IPS-NIHi11 (cell line): ENCODE measurements at places on chromosomes 11 and 22.
A peak's percentile ranks its signal among the peaks of the same experiment; 100 is the strongest.

DNA sequence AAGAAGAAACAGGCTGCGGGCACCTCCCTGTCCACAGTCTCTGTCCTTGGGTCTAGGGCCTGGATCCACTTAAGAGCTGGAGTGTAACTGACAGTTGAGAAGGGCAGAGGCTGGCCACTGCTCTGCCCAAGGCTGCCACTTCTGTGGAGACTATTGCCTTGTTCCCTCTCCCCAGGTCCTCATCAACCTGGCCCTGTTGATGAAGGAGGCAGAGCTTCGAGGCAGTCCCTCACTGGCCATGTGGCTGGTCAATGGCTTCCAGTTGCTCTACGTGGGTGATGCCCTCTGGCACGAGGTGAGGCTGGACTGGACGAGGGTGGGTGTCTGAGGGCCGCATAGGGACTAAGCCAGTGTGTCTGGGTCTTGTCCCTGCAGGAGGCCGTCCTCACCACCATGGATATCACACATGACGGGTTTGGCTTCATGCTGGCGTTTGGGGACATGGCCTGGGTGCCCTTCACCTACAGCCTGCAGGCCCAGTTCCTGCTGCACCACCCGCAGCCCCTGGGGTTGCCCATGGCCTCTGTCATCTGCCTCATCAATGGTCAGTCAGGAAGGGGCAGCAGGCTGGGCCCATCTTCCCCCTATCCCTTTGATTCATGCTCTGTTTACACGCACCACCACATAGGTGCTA is 2.8 kb downstream of the ZNHIT2 start:
- no peak for DNase-seq

DNA sequence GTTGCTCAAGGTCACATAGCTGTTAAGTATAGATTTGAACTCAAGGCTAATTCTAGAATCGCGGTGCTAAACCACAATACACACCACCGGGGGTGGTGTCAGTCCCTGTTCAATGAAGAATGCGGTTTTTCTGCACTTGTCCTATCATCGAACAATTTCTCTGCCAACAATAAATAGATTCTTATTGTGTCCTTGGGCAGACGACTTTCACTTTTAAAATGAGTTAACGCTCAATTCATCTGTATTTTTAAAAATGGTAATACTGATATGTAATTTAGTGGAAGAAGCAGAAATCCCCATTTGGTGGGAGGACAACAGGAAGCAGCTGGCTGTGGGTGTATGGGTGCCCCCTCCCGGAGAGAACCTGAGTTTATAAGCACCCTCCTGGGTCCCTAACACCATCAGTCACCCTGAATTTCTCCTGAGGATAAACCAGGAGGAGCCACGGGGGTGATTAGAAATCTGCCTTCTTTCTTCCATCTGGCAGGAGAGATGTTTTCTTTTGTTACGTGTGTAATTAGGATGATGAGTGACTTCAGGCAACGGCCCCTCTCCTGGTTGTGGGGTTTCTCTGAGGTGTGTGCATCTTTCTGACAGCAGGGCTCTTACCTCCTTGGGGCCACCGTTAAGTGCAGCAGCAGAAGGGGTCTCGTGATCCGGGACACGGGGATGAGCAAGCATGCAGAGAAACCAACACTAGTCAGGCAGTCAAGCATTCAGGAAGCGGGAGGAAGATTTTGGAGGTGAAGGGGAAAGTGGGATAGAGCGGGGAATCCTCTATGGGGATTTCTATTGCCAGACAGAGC is 87.7 kb downstream of the GRAMD1B start:
- DNase-seq: no peak

DNA sequence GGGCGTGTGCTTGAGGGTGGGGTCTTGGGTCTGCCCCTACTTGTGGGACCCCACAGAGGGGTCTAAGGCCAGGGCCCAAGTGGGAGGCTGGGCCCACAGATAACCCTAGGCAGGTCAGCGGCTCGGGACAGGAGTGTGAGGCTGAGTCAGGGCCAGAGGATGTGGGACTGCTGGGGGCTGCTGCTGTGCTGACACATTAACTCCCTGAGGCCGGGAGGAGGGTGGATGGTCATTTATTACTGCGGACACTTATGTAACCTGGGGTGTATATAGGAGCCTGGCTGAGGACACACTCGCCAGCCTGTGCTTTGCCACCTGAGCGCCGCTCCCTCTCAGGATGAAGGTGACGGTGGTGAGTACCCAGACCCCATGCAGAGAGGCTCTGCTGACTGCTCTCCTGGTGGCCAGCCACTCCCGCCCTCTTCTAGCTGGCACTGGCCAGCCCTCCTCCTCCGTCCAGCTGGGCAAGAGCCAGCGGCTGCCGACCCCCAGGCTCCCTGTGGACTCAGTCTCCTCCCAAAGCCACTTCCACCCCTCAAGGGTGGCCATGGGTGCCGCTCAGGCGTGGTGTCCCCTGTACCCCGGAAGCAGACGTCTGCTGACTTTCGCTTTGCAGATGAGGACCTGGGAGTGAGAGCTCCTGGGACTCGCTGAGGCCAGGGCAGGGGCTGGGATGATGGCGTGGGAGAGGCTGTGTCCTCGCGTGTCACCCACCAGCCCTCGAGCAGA is at the start of gene MIOX:
Gene MIOX, plus strand, starts transcription at position 299 of the 729 bp plus-strand sequence. Its CDS starts 39 bp downstream, at position 338.
- no peak for DNase-seq

DNA sequence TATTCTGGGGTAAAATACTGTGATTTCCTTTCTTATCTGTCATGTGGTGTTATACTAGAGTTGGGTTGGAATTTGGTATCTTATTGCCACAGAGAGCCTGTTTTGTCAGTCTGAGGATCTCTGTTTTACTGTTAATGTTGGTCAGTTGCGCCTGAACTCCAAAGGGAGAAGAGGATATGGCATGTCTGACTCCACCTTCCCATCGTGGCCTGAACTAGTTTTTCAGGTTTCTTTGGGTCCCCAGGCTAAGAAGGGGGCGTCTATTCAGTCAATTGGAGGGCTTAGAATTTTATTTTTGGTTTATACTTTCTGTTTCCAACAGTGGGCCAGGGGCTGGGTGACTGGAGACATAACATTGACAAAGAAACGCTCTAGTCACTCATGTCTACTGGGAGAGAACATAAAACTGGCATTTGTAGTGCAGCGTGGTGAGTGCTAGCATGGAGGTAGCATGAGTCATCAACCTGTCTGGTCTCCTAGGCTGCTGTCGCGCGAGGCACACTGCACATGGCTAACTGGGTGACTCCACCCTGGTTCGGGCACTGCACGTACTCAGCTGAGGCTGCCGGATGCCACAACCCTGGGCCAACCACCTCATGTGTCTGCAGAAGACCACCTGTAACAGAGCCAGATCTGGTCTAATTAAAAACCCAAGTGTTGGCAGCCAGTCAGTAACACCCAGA is 120.1 kb upstream of the OR9Q1 start:
- DNase-seq: peak; percentile 30

- DNase-seq: no peak
Observed at GRCh38 chr22:25602916-25603315, 38.4 kb downstream of the GRK3 start.

DNA sequence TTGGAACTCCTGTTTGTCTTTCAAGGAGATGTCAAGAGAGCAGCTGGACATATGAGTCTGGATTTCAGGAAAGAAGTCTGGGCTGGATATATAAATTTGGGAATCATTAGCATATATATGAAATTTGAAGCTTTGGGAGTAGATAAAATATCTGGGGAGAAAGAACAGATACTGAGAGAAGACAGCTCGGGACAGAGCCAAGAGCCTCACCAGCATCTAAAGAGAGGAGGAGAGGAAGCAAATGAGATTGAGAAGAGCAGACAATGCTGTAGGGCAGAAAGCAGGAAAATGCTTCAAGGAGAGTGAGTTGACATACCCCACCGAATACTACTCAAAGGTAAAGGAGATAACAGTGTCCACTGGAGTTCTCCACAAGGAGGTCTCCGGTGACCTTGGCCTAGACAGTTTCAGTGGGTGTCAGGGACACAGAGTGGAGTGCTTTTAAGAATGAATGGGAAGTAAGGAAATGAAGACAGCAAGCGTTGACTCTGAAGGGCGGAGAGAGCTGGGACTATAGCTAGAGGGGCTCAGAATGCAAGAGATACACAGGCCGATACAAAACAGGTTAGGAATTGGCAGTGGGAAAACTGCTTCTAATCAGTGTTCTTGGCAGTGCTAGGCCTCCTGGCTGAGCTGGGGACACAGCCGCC is 862 bp downstream of the APBB1 start:
- DNase-seq: no peak

DNA sequence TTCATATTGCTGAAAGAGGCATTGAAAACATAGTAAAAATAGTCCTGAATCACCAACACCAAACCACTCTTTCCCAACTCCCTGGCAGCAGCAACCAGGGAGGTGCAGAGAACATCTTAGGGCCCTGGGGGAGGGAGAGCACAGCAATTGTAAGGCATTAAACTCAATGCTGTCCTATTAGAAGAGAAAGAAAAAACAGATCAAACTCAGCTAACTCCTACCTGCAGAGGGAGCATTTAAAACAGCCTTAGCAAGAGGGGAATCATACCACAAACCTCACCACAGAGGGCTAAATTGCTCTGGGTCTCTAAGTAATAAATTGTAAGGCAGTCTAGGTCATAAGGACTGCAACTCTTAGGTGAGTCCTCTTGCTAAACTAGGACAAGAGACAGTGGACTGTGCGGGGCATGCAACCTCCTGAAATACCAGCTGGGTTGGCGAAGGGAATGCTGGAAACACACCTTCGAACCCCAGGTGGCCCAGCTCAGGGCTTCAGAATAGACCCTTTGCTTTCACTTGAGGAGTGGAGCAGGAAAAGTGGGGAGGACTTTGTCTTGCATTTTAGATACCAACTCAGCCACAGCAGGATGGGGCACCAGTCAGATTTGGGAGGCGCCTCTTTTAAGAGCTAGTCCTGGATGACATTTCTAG is 697.1 kb upstream of the FAT3 start:
- DNase-seq: no peak

GRCh38 chr11:34348919-34349318 is 8.9 kb downstream of the ABTB2 start:
- no peak for DNase-seq

DNA sequence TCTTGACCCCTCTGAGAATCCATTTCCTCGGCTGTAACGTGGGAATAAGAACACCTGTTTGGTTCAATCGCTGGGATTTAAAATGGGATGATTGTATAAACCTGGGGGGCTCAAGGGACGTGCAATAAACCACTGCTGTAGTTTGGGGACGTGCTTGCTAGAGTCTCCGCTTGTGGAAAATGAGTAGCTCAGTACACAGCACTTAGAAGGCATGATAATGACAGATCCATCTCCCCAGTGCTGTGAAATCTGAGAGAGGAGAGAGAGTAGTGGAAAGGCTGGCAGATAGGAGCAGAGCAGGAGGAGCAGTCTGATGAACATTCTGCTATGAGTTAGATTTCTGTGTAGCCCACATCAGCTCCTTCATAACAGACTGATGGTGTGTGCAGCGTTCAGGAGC is 256.5 kb downstream of the MN1 start:
- DNase-seq: no peak

DNA sequence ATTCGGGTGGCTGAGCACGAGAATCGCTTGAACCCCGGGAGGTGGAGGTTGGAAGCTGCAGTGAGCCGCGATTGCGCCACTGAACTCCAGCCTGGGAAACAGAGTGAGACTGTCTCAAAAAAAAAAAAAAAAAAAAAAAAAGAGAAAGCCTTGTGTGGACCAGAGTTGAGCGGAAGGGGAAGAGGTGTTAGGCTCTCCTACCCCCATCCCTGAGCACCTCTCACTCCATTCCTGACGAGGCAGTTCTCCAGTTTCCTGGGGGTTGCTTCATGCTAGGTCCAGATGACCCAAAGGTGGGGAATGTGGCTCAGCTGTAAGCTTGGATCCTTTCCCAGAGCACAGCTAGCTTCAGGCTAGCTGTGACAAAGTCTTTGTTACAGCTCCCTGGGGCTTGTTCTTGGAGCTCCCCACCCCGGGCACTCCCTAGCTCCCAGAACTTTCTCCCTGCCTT is 8.8 kb upstream of the DNAL4 start:
- peak; percentile 75 for DNase-seq
